Coronary artery (tissue), 2 donors: ENCODE measurements at places on chromosomes 11 and 22.

GRCh38 chr22:46592390-46592872, 27.8 kb upstream of the GRAMD4 start:
- no peak for DNase-seq

GRCh38 chr22:38608992-38609750, 39.2 kb upstream of the DMC1 start:
- DNase-seq = no peak

DNA sequence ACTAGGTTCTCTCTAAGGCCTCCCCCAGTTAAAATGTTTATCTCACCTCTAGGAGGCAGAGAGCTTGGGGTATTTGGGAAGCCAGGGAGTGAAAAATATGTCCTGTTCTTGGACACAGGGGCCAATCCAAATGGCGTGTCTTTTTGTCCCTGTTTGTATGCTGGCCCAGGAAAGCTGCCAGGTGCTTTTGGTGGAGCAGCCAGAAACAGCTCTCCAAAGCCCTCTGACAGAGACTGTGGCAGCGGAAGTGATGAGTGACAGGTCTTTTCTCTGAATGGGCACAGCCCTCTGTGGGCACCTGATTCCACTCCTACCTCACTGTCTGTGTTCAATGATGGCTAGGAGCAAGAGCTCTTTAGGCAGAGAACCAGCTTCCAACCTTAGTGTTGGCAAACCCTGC, 106.4 kb upstream of the KIRREL3 start:
- no peak for DNase-seq

DNA sequence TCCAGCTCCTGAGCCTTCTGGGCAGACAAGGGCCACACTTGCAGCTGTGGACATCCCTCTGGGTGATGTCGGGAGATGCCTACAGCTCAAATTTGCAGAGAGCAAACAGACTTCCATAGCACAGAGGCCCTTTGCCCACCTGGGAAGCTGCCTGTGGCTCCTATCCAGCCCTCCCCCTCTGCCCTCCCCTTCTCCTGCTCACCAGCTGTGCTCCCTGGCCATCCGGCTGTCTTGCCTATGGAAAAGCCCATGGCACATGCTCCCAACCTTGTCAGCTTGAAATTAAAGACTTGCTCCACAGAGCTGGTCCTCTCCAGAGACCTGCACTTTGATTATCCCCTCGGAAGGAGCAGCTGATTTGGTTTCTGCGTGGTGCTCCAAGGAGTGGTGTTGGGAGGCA, 118.9 kb upstream of the NECTIN1 start:
- no peak for DNase-seq

GRCh38 chr11:116281173-116282160, 491.3 kb downstream of the BUD13 start:
- no peak for DNase-seq

GRCh38 chr22:37133304-37134018, 16.3 kb downstream of the IL2RB start:
- no peak for DNase-seq

DNA sequence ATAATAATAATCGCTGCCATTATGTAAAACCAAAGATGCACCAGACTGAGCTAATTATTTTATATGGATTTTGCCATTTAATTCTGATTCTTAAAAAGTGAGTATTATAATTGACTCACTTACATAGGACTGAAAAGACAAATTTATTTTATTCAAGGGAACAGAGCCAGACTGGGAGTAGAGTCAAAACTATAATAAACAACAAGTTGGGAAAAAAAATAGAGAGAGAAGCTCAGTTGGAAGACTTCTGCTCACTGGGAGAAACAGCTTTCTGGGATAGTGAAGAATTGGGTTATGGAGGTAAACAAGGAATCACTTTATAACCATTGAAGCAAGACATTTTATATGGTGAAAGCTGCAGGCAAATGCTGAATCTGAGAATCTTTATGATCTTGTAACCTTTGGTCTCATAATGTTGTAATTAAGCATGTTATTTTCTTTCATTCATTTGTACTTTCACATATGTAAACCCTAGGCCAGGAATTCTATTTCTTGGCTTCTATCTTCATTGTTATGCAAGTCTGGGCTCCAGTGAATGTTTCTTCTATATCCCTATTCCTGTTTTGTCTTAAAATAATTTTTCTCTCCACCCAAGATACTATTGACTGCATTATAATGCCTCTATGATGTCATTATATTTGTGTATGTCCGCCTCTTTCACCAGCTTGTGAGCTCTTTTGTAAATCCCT, 725.3 kb upstream of the CCDC179 start:
- no peak for DNase-seq

DNA sequence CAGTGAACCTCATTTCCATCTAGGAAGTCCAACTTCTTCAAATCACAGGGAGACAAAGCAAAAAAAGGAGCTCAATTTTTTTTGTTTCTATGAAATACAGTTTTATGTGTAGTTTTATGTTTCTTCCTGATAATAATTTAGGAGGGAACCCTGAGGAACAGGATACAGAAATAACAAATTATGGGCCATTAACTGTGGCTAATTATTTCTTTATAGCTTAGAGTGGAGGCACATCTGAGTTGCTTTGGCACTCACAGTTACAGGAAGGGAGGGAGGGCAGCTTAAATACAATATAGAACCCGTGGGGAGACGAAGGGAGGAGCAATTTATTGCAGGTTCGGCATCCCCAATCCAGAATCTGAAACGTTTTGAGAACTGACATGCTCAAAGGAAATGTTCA, 37.1 kb upstream of the HORMAD2 start:
- DNase-seq = no peak

- no peak for DNase-seq
Observed at GRCh38 chr11:15901790-15902189, 454.6 kb downstream of the SOX6 start.

- DNase-seq = no peak
Observed at GRCh38 chr11:102886999-102887398, 12.2 kb upstream of the MMP12 start.

GRCh38 chr11:68371171-68372041, 59.0 kb downstream of the LRP5 start:
- no peak for DNase-seq

DNA sequence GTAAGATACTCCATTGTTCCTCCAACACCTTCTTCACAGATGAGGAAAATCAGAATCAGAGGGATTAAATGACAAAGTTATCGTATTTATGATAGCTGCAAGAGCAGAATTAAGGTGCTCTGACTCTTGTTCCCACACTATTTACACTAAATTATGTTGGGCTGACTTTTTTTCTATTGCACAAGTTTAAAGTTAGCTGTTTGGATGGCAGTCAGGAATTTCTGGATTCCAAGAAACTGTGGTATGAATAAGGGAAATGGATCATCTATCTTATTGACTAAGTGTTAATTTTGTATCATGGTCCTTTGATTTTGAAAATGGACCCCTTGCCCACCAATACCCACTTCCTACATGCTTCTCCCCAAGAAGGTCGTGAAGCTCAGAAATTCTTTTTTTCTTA, 19.9 kb upstream of the APOA1 start:
- DNase-seq = no peak
